Stomach (tissue), 19 donors: ENCODE measurements at places on chromosomes 6 and 20. TPM values are rescaled to one million over a fixed set of nuclear protein-coding genes. Genes with fewer than 3 reads are reported as not detected.

Gene DDX43
- 23.9 TPM for total RNA-seq

Gene OSTM1
- 66.5 TPM for total RNA-seq

Gene PBOV1
- not detected for total RNA-seq

Gene HLA-G
- total RNA-seq: not detected

Gene ENPP4
- 13.8 TPM for total RNA-seq

Gene DACT2
- 0.55 TPM for total RNA-seq

Gene SESN1
- 123 TPM for total RNA-seq

Gene CTAGE9
- not detected for total RNA-seq

Gene FAM50B
- not detected for total RNA-seq

Gene HDGFL1
- not detected for total RNA-seq

Gene STAU1
- 129 TPM for total RNA-seq

DNA sequence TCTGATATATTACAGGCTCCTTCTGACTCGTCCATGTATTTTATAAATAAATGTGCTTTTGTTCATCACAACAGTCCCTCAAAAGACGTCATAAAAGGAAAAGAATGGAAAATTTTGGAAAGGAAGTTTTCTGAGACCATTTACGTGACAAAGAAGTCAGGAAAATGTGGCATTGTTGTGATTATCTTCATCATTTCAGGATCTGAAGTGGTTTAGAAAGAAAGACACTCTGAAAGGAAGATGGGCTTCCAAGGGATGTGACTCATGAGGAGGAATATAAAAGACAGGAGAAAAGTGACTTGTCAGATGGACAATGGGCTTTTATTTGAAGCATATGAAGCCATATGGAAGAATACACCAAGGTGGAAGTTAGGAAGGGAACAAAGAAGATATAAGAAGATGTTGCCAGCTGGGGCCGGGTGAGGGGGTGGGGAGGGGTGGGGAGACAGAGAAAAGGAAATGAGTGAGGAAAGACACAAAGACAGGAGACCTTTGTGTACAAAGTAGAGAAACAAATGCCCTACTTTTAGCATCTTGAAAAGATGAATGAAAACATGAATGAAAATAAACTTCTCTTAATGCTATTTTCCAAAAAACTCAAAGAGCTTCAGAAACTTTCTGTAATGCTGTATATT is 190.3 kb upstream of the PREP start:
- DNase-seq: no peak

GRCh38 chr6:43144879-43145278 is 26.2 kb upstream of the SRF start:
- DNase-seq: no peak

DNA sequence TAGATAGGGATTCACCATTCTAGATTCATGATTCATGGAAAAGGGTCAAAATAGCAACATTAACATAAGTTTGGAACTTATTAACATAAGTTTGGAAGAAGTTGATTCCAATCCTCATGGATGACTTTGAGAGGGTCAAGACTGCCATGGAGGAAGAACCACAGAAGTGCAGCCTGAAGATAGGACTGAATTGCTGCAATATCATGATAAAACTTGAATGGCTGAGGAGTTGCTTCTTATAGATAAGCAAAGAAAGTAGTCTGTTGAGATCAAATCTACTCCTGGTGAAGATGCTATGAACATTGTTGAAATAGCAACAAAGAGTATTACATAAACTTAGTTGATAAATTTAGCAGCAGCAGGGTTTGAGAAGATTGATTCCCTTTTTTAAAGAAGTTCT is 62.2 kb downstream of the GMDS start:
- no peak for DNase-seq

GRCh38 chr20:1264727-1265126 is 1.4 kb upstream of the SNPH start:
- DNase-seq: no peak

GRCh38 chr6:136446579-136447187 is 103.5 kb downstream of the MAP7 start:
- DNase-seq: no peak

DNA sequence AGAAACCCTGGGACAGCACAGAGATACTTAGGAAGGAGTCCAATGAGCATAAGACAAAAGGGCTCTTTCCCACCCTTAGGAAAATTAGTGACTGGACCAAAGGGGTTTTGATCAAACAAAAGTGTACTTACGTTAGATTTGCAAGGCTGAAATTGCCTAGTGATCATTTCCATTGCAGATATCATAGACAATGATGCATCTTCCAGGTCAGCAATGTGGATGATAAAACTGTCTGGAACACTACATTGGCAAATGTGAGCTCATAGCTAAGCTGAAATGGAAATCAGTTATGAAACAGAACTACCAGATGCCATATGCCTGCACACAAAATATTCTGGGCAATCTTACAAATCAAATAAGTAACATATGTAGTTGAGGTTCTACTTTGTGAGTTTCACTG is 34.0 kb downstream of the LY86 start:
- DNase-seq: no peak

DNA sequence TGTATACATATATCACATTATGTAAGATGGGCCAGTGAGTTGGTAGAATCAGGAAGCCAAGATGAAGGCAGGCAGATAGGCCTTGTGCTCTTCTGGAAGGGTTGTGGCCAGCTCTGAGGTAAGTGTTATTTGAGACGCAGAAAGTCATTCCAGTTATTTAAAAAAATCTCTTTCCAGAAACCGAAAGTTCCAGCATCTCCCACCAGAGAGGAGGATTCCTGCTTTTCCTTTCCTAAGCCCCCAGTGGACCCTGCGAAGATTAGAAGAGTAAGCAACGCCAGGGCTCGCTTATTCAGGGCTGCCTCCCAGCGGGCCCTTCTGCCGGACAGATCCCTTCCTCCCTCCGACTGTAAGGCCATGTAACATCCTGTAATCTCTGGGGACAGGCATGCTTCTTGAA is 20.4 kb downstream of the ARMC2 start:
- no peak for DNase-seq

GRCh38 chr6:43665376-43665775 is 20.5 kb downstream of the RSPH9 start:
- DNase-seq: no peak

DNA sequence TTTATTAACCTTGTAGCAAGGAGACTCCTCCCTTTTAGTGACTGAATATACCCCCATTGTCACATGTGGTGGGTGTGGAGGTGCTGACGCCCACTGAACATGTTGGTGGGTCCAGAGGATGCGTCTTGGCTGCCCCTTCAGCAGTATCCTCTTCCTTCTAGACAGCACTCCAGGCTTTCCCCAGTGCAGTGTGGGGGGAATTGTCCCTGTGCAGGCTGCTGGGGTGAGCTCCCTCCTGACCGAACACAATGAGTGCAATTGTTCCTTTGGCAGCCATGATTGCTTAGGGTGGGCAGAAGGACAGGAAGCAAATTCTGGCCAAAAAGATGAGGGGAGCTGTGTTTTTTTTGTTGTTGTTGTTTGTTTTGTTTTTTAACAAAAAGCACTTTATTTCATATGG is 209.3 kb upstream of the PDE10A start:
- DNase-seq: no peak

DNA sequence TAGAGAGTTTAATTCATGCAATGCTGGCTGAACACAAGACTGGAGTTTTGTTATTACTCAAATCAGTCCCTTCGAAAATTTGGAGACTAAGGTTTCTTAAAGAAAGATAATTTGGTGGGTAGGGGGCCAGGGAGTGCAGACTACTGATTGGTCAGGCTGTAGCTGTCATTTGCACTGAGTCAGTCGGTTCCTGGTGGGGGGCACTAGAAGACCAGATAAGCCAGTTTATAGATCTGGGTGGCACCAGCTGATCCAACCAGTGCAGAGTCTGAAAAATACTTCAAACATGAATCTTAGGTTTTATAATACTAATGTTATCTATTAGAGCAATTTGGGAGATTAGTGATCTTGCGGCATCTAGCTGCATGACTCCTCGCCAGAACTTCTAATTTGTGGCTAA is 530.7 kb downstream of the NKAIN2 start:
- DNase-seq: no peak

- DNase-seq: peak; percentile 93
Measured at GRCh38 chr6:27133281-27134227, 113.9 kb upstream of the PRSS16 start.

DNA sequence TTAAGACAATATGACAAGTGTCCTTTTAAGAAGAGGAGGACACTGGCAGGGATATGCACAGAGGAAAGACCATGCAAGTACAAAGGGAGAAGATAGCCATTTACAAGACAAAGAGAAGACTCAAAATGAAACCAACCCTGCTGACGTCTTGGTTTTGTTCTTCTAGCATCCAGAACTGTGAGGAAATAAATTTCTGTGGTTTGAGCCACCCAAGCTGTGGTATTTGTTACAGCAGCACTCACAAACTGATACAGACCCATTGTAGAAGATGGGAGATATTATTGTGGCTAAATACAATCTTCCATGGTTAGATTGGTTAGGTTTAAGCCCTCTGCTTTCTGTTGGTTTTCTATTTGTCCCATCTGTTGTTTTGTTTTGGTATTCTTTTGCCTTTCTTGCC is 88.6 kb upstream of the SLC35F1 start:
- no peak for DNase-seq

GRCh38 chr6:27375613-27376079 is 12.9 kb upstream of the ZNF391 start:
- DNase-seq: peak; percentile 42

- no peak for DNase-seq
Measured at GRCh38 chr20:13474467-13474866, 164.3 kb downstream of the TASP1 start.
